ENCODE measurements at places on chromosomes 4 and X.

DNA sequence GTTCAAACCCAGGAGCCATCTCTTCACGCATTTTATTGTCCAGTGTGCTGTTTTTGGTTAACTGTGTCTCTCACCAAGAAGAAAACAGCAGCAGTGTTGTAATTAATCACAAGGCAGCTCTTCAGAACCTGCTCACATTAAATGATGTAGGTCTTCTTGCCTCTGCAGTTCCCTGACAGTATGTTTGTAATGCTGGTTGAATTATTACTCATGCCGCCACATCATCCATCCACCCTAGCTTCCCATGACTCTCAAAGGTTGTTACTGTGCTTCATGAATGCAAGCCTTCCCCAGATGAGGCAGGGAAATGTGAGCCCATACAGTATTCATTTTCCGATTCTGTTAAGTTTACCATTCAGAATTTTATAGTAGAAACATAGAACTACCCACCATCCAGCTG lies 17.4 kb downstream of the TLR10 start:
- DNase-seq = peak; percentile 51

GRCh38 chr4:183297675-183298074 lies 22.4 kb downstream of the CLDN22 start:
- DNase-seq = no peak

DNA sequence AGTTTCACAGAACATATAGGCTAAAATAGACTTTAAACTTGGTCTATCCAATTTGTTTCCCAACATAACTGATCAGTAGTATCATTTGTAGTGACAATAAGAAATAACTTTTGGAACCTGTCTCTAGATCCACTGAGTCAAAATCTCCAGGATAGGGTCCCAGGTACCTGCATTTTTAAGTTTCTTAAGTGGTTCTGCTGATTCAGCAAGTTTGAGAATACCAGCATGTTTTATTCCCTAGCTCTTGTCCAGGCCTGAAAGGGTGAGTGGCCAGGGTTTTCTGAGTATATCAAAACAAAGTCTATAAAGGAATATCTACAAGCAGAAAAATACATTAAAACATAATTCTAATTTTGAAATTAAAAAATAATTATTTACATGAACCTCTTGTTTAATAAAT lies 573.1 kb upstream of the POU3F4 start:
- DNase-seq = no peak

DNA sequence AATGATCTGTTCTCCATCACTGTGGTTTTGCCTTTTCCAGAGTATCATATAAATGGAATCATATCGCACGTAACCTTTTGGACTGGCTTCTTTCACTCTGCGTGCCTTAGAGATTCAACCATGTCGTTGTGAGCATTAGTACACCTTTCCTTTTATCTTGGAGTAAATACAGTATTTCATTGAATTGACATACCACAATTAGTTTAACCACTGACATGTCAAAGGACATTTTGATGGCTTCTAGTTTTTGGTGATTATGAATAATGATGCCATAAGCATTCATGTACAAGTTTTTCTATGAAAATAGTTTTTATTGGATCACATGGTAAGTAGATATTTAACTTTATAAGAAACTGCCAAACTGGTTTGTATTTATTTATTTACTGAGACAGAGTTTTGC lies 35.2 kb downstream of the DDX3X start:
- DNase-seq = no peak

- no peak for DNase-seq
Observed at GRCh38 chrX:20089845-20090244, 26.9 kb downstream of the MAP7D2 start.

- DNase-seq = no peak
Observed at GRCh38 chr4:67546004-67546356, 677 bp upstream of the CENPC start.

- no peak for DNase-seq
Observed at GRCh38 chr4:127629371-127629770, 3.4 kb upstream of the INTU start.

DNA sequence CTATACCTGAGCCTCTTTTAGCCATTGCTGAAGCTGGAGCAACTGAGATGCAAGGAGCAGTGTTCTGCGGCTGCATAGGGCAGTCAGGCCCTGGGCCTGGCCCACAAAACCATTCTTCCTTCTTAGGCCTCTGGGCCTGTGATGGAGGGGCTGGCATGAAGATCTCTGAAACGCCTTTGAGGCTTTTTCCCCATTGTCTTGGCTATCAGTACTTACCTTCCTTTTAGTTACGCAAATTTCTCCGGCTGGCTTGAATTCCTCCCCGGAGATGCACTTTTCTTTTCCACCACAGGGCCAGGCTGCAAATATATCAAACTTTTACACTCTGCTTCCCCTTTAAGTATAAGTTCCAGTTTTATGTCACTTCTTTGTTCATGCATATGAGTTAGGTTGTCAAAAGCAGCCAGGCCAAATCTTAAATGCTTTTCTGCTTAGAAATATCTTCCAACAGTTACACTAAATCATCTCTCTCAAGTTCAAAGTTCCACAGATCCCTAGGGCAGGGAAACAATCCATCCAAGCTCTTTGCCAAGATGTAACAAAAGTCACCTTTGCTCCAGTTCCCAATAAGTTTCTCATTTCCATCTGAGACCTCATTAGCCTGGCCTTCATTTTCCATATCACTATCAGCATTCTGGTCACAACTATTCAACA lies 194.4 kb upstream of the PCDH7 start:
- DNase-seq = no peak

DNA sequence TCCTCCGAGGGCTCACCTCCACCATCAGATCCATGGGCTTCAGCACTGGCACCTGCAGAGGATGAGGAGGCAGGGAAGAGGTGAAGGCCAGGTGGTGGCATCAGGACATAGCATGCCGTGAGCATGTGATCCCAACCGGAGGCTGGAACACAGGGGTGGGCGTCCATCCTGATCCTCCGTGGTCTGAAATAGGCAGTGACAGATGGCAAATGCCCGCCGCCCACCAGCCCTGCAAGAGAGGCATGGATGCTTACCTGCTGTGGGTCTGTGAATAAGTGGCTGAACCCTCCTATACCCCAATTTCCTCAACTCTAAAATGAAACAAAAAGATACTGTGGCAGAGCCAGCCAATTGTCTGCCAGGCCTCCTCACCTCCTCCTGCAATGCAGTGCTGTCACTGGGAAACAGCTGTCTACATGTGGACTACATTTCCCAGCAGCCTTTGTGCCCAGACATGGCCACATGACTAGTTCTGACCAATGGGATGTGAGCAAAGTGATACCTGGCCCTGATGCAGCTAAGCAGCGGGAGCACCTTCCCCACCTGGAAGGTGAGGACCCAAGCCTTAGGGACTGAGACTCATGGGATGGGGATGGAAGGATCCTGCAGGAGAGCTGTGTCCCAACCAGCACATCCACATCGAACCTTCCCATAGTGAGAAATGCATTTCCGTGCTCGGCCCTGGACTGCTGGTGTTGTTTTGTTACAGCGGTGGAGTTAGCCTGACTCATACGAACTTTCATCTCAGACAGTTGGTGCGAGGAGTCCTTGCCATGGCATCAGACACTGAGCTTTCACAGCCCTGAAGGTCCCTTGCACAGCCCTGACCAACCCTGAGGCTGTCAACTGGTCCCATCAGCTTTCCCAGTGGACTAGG lies 99.5 kb downstream of the PPP2R2C start:
- peak; percentile 61 for DNase-seq

GRCh38 chrX:4787971-4788370 lies 1074.5 kb upstream of the PRKX start:
- DNase-seq = no peak

DNA sequence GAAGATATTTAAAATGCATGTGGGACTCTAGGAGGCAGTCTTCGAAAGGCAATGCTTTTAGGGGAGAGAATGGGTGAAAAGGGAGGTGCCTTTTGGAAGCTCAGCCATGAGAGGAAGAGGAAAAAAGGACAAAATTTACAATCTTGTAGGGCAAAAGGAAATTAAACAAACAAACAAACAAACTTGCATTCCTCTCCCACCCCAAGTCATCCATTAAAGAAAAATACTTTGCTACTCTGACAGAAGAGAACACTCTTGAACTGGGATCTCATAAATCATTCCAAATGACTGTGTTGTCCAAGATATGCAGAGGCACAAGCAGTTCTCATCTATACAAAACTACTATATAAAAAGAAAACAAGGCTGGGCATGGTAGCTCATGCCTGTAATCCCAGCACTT lies 46.7 kb downstream of the HELQ start:
- no peak for DNase-seq

GRCh38 chr4:30396772-30397475 lies 323.2 kb upstream of the PCDH7 start:
- no peak for DNase-seq

DNA sequence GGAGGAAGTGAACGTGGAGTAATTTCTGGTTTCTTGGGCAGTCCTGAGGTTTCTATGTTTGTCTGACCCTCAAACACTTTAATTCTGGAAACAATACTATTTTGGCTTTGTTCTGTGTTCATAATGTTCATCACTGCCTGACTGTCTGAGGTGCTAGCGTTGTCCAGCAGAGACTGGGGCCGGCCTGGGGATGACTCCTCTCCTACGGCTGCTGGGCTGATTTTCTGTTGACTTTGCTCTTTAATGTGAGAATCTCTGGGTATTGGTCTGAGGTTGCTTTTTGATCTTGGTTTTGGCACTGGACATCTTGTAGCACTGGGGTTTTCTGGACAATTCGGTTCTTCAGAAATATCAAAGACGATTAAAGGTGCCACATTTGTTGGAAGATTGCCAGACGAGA lies 75.8 kb downstream of the RPS3A start:
- DNase-seq = no peak

DNA sequence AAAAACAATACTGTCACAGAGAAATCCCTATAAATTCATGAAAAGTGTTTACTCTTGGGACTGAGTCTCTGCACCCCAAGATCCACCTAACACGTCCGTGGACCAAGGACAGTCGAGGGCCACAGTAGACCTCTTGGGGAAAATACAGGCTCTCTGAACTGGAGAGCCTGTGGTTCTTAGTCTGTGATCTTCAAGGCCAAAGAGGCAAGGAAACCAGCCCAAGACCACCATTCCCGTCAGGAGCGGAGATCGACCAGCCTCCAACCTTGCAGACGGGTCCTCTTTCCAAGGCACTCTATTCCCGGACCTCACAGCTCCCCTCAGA lies 1.6 kb upstream of the APBB2 start:
- DNase-seq = no peak

GRCh38 chr4:149493492-149493891 lies 322.2 kb downstream of the IQCM start:
- peak; percentile 7 for DNase-seq

DNA sequence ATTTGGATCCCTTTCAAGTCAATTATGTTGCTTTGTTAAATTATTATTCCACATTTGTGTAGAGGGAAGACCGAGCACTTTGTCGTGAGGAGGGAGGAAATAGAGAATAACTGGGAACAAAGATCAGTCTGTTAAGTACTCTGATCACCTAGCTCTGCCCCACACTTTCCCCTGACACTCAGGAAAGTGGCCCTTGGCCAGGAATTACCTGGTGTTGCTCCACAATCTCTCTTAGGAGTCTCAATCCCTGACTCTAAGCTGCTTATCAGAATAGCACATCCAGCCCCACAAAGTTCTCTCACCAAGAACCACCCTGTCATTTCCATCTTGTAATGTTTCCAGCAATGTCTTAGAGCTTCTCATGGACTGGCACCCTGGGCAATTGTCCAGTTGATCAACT lies 83.8 kb upstream of the BMPR1B start:
- no peak for DNase-seq

DNA sequence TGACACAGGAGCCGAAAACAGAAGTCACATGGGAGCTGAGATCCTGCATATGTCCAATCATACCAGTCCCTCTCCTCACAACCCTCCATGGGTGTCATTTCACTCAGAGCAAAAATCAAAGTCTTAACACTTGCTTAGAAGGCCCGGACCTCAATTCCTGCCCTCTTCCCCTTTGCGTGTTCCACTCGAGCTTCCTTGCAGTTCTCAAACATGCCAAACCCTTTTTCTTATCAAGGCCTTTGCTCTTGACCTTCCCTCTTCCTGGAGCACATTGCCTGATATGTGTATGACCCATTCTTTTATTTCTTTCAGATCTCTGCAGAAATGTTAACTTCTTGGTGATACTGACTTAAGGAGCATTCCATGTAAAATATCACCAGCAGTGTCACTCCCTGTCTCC lies 87.0 kb upstream of the USP38 start:
- no peak for DNase-seq

DNA sequence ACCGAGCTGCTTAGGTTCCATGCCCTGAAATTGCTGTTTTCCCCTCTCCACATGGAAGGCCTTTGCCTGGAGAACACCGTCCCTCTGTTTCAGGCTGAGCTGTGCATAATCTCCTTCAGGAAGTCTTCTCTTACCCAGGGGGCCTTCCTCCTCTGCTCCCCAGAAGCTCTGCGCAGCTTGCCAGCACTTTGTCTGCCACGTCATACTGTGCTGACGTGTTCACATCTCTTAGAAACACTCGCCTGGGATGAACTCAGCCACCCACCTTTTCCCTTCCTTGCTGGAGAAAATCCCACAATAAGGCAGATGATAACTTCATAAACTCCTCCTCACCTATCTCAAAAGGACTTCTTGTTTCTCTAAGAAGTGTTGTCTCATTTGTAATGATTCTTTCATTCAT lies 110.7 kb downstream of the ARHGAP10 start:
- peak; percentile 57 for DNase-seq

- DNase-seq = peak; percentile 59
Observed at GRCh38 chr4:42995343-42995944, 102.9 kb downstream of the GRXCR1 start.

DNA sequence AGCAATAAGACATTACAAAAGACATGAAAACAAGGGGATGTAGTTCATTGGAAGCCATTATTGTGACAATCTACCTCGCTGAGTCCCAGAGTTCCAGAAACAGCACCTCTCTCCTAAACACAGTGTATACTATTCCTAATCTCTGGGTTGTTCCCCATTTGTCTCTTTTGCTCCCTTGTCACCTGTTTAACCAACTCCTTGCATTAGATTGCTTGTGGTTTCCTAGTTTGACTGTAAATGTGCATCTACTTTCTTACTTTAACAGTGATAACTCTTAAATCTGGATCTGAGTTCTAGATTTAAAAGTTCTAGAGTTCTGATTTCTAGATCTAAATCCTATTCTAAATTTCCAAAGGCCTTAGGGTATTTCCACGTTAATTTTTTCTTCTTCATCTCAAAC lies 71.6 kb upstream of the TET2 start:
- no peak for DNase-seq

DNA sequence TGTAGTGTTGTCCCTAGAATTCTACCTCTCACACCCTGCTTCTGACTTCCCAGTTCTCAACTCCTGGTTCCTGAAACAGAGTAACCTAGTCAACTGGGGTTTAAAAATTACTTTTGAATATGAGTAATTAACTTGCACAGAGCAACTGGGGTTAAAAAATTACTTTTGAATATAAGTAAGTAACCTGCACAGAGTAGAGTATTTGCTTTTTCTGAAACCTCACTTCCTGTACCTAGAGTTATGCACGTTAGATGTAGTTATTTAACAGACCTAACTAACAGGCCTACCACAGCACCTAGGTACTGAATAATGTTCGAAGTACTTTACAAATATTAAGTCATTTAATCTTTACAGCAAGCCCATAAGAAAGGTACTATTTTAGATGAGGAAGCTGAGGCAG lies 32.9 kb downstream of the SLC39A8 start:
- no peak for DNase-seq

- no peak for DNase-seq
Observed at GRCh38 chr4:8637456-8637984, 45.0 kb downstream of the CPZ start.

Measured in GM23248 (cell line).